ENCODE measurements at places on chromosomes 6 and 20.

DNA sequence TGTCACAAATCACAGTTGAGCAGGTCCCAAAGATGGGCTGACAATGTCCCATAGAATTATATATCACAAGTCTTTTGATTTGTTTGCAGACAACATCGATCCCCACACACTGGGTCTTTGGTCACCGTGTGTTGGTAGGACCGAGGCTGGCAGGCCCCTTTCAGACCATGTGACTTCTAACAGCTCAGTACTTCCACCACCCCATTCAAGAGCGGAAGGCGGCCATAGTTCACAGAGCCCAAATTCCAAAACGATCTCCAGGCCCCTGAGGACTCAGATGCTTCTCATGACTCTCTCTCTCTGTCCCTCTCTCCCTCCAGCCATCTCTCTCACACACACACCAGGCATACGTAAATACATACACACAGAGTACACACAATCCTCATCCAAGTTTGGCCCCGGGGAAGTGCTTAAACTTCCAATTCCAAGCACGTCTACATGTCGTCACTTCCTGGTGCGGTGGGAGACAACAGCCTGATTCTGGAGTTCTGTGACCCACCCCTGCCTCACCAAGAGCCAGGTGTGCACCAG lies 155.9 kb upstream of the INSM1 start:
- peak; percentile 82 for DNase-seq

- no peak for DNase-seq
These were observed 51.0 kb upstream of the TCF21 start for GRCh38 chr6:133837801-133838349.

DNA sequence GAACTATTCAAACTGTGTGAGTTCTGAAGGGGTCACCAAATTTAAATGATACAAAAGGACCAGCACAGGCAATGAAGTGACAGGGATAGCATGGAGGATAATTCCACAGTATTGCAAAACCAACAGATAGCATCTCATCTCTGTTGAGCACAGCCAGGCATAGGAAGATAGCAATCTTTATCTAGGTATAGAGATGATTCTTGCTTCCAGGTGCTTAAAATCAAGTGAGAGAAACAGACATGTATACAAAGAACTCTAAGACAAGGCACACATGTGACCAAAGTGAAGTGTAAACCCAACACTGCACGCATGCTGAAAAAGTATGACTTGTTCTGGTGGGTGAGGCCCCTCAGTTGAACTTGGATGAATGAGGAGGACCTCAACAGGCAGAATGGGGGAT lies 48.4 kb upstream of the ARMC2 start:
- DNase-seq, result no peak

DNA sequence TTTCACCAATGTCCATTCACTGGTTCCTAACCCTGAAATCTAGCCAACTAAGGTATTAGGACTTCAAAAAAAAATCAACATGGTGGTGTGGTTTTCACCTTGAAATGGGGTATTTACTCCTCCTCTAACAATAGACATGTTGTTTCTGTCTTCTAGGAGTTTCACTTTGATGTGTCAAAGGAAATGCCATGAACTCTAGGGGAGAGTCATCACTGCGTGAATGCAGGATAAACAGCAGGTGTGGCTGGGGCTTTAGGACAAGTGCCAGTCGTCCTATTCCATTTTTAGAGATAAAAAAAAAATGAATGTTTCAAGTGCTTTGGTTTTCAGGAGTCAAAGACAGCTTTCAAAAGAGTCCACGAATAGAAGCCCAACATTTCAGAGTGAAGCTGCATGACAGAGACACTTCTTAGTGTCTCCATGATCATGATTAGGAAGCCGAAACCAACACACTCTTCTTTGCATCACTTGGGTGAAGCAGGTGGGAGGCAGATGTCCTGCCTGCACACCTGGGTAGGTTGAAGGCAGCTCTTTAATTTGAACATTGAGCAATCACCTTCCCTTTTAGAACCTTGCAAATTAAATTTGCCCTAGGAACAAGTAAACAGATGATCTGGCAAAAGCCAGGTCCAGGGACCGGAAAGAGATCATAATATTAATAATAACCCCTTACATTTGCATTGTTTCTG lies 328.5 kb upstream of the PRDM1 start:
- no peak for DNase-seq

DNA sequence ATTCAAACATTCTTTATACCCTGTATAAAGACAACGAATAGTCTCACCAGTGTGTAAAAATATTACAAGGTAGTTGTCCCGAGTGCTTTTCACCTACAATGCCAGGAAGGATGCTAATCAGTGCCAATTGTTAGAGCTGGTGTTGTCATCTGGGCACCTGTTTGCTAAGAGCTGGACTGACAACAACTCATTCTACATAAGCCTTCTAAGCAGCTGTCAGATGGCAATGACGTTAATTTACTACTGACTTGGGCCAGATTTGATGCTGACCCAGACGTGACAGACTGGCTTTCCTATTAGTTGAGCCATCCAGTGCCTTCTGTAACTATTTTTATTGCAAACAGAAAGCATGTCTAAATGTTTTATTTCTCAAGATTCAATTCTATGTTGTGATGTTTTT lies 355.2 kb downstream of the ADGRB3 start:
- no peak for DNase-seq

- DNase-seq, result no peak
These were observed 48.5 kb upstream of the PDYN start for GRCh38 chr20:2042400-2042799.

DNA sequence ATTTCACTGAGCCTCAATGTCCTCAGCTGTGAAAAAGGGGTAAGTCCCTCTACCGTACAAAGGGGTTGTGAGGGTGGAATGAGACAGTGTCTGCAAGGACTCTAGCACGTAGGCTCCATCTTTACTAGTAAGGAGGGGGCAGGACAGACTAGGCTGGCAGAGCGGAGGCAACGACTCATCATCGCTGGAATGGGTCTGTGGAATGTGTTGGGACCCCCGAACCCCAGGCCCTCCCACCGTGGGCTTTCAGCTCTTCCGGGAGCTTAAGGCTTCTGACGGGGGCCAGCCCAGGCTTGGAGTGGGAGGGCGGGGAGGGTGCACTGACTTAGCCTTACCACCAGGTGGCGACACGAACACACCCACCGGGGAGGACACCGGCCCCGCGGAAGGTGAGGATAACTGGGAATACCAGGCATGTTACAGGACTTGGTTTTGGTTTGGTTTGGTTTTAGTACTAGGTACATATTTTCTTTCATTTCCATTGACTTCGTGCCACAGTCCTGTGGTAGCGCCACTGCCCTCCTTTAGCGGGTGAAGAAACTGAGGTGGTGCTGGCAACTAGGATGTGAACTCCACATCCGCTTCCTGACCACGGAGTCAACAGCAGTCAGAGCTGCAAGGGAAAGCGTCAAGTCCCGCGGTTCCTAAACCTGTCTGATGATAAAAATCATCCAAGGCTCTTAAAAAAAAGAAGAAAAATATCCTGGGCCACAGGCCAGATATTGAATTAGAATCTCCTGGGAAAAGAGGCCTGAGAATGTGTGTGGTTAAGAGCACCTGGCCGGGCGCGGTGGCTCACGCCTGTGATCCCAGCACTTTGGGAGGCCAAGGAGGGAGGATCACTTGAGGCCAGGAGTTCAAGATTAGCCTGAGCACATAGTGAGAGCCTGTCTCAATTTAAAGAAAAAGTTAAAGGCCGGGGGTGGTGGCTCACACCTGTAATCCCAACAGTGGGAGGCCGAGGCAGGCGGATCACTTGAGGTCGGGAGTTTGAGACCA lies 10.3 kb upstream of the TULP1 start:
- DNase-seq, result peak; percentile 52

GRCh38 chr6:46356543-46356942 lies 134.7 kb downstream of the RCAN2 start:
- no peak for DNase-seq

GRCh38 chr20:51423290-51423667 lies 119.2 kb downstream of the NFATC2 start:
- no peak for DNase-seq

GRCh38 chr20:62838128-62838891 lies 21.5 kb downstream of the COL9A3 start:
- no peak for DNase-seq

GRCh38 chr6:12869816-12870432 lies 153.4 kb downstream of the PHACTR1 start:
- no peak for DNase-seq

DNA sequence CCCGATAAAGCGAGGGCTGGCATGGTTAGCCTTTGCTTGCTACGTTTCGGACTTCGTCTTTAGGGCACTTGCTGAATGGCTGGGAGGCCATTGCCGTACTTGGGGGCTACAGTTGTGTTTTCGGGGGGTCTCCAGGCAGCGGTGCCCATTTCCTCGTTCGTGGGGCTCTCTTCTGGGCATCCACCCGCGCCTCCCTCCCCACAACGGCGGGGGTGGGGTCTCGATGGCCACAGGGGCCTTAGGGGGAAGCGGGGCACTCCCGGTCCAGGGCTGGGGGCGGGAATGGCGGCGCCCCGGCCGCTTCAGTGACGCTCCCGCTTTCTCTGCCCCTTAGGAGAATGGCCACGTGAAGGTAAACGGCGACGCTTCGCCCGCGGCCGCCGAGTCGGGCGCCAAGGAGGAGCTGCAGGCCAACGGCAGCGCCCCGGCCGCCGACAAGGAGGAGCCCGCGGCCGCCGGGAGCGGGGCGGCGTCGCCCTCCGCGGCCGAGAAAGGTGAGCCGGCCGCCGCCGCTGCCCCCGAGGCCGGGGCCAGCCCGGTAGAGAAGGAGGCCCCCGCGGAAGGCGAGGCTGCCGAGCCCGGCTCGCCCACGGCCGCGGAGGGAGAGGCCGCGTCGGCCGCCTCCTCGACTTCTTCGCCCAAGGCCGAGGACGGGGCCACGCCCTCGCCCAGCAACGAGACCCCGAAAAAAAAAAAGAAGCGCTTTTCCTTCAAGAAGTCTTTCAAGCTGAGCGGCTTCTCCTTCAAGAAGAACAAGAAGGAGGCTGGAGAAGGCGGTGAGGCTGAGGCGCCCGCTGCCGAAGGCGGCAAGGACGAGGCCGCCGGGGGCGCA lies 2.4 kb downstream of the MARCKS start:
- no peak for DNase-seq

DNA sequence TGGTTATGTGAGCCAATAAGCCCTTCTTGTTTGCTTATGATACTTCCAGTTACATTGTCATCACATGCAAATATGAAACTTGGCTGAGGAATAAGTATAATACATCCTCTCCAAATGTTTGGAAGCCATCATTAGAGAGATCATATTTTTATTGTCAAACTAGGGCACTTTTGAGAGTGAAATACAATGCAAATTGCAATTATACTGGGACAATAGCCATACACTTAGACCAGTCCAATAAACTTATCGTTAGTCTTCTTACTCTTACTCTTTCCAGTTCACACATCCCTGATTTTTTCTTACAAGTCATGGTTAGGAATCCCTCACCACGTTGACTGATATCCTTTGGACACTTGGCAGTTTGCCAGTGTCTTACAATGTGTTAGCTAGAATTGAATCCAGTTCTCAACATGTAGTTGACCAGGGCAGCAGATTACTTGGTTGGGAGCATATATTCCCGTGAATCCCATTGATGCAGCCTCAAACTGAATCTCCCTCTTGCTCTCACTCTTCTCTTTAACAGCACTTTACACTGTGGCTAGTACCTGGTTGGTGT lies 519.7 kb upstream of the ID4 start:
- DNase-seq, result no peak

DNA sequence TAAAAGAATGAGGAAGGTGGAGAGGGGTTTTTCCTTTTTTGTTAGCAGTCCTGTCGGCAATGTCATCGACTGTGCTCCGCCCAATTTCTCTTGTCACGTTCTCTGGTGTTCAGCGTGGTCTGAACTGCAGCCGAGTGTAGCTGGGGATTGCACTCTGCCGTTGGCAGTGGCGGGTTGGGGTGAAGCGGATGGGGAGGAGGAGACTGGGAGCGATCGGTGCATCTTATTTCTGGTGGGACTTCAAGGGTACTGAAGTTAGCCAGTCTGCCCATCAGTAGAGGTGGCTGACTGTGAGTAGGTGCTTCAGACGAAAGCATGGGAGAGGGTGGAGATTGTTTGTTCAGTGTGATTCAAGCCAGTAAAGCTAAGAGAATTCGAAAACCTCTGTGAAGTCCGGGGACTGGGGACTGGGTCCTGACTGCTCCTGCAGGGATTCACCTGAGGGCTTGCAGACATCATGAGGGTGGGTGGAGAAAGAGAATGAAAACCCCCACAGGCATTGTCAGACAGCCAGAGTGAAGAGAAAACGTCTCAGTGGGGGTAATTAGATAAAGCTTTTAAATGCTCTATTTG lies 5.1 kb downstream of the RREB1 start:
- DNase-seq, result no peak

- DNase-seq, result no peak
These were observed 196.3 kb upstream of the UST start for GRCh38 chr6:148550569-148550968.

- no peak for DNase-seq
These were observed 41.0 kb downstream of the KLHL32 start for GRCh38 chr6:96965492-96965891.

GRCh38 chr6:138577151-138577915 lies 78.0 kb upstream of the NHSL1 start:
- peak; percentile 66 for DNase-seq

- DNase-seq, result no peak
These were observed 8.5 kb downstream of the TP53INP2 start for GRCh38 chr20:34712525-34713192.

DNA sequence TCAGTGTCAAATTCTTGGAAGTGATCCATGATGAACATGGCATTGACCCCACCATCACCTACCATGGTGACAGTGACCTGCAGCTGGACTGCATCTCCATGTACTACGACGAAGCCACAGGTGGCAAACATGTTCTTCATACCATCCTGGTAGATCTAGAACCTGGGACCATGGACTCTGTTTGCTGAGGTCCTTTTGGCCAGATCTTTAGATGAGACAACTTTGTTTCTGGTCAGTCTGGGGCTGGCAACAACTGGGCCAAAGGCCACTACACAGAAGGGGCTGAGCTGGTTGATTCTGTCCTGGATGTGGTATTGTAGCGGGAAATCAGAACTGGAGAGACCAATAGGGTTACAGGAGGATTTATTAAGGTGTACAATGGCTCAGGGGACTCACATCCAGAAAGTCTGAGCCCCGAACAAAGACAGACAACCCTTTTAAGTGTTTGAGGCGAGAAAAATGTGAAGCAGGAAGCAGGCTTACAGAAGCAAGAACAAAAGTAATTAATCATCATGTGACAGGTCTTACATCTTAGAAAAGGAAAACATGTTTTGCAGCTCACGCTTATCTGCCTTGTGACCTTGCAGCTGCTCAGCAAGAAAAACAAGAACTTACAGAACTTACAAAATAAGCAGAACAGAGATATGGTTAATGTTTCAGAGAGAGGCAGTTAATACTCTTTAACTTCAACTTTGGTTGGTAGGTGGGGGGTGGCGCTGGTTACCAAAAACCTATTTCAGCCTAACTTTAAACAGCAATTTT lies 58.8 kb upstream of the MOCS1 start:
- no peak for DNase-seq

DNA sequence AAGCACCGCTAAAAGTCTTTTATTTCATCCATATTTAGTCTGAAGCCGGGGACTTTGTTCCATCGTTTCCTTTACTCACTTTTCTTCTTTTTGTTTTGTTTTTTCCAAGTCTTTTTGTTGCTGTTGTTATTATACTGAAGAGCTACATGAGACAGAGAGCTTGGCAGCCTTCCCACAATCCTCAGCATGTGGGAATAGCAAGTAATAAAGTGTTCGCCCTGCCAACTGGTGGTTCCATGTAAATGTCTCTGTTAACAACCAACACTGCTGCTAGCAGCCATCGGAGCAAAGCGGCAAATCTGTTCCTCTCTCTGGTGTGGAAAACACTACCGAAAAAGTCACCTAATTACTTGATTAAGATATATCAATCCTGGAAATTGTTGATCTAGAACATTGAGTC lies 437.8 kb upstream of the ID4 start:
- DNase-seq, result no peak

Data from NCI-H510A (cell line).